ENCODE measurements at places on chromosomes 5 and 9.

GRCh38 chr5:38551030-38552017, 5.1 kb downstream of the LIFR start:
- peak; percentile 4 for DNase-seq

- no peak for DNase-seq
Observed at GRCh38 chr9:88358723-88359122, 29.5 kb upstream of the SPIN1 start.

DNA sequence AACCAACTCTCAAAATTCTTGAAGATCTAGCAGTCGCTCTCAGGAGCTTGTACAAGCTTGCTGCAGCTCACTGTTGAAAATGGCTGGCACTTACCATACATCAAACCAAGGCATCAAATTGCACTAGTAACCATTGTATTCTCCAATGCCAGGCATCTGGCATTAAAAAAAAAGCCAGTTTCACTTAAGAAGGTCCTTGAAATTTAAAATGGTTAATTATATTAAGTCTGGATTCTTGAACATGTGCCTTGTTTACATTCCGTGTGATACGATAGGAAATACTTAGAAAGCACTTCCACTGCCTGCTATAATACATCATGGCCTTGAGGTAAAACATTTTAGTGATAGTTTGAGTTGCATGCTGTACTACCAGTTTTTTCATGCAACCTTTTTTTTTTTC, 300.7 kb downstream of the KDM4C start:
- no peak for DNase-seq

GRCh38 chr5:81749192-81749560, 1.7 kb downstream of the SSBP2 start:
- DNase-seq, result no peak

DNA sequence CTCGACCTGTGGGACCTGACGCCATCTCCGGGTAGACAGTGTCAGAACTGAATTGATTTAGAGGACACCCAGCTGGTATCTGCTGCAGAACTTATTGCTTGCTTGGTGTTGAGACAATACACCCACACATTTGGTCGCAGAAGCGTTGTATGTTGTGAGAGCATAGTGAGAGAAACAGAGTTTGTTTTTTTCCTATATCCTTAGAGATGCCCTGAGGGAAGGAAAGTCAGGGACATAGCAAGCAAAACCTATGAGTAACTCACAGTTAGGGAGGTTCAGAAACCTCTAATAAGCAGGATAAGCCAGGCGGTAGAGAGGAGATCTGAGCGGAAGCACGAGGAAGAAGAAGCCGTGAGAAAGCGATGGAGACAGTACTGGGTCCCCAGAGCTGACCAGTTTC, 59.8 kb downstream of the PTCD2 start:
- DNase-seq, result no peak

DNA sequence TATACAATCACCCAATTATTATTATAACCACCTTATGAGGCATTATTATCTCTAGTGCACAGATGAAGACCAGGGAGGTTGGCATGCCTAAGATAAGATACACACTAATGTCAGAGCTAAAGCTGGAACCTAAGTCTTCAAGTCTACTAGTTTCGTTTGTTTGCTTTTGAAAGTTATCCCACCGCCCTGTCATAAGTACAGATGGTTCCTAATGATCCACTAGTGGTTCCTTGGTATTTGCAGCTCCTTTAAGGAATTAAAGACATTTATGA, 14.1 kb downstream of the NDUFA8 start:
- no peak for DNase-seq

DNA sequence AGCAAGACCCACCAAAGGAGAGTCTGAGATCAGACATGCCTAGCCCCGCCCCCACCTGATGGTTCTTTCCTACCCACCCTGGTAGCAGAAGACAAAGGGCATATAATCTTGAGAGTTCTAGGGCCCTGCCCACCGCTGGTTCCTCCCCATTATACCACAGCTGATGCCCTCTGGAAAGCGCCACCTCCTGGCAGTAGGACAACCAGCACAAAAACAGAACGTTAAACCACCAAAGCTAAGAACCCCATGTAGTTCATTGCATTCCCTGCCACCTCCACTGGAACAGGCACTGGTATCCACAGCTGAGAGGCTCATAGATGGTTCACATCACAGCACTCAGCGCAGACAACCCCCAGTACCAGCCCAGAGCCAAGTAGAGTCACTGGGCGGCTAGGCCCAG, 81.2 kb upstream of the TRPC7 start:
- DNase-seq, result no peak

DNA sequence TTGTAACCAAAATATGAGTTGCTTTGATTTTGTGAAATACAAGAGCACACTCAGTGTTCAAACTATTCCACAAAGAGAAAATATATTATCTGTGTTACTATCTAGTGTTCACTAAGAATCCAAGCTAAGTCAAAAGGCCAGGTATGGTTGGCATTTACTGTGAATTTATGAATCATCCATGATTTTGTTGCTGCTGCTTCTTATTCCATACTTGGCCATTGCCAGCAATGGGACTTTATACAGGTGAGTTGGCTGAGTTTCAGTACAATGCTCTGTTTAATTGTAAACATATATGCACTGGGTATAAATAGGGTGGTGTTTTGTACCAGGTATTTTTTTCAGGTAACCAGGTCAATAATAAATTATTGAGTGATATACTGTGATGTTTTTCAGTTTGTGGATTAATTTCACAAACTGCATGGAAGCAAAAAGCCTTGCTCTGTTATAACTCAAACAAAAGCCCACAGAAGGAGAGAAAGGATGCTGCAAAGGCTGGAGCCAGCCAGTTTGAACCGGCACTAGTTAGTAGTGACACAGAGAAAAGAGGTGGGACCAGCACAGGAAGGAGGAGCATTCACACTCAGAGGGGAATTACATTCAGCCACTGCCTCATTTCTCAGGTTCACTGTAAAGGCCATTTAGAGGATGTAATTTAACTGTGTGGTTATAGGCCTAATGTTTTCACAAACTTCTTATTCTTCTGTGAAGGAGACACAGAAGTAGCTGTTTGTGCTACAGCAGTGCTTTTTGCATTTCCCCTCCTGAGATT, 381.8 kb downstream of the ADGRV1 start:
- peak; percentile 34 for DNase-seq

GRCh38 chr9:113131689-113132151, 19.1 kb upstream of the SLC31A2 start:
- DNase-seq, result no peak

DNA sequence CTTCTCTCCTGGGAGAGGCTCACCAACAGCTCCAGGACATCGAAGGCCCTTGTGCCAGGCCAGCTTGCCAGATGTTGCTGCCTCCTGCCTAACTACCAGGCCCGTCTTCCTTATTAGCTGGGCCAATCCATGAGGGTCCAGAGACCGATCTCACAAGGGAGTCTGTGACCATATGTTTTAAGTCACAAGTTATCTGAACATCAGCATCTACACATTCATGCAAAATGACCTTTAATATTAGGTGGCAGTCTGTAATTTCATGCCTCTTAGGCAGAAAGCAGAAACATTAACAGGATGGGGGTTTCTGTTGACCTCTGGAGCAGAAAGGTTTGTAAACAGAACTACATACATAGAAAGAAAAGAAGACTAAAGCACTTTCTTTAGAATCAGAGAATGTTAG, 75.1 kb upstream of the SLC25A51 start:
- no peak for DNase-seq

DNA sequence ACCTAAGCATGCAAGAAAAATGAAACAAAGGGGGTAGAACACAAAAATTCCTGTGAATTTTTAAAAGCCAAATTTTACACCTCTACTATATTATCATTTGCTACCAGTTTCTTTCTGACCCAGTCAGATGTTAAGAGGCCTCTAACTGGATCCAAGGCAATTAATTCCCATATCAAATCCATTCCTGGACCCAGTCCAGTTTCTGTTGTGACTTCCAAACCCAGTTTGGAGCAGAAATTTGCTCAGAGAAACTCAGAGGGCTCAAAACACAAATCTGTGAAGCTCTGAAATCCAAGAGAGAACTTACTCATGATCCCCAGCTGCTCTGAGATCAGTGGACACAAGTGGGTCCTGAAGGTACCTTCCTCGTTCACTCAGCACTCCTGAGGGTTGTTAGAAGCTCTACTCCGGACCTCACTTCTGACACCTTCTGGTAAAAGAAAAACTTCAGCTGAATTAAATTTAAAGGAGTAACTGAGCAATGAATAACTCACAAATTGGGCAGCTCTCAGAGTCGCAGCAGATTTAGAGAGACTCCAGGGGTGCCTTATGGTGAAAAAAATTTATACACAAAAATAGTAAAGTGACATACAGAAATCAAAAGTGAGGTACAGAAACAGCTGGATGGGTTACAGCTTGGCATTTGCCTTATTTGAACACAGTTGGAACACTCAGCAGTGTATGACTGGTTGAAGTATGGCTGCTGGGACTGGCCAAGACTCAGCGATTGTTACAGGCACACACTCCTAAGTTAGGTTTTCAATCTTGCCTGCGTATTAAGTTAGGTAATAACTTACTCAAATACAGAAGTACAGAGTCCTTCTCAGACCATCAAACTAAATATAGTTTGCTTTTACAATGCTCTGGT, 32.4 kb downstream of the INSL4 start:
- peak; percentile 14 for DNase-seq

- no peak for DNase-seq
Observed at GRCh38 chr9:6961845-6962522, 204.2 kb downstream of the KDM4C start.

- no peak for DNase-seq
Observed at GRCh38 chr9:28762167-28762566, 1188.9 kb upstream of the C9orf72 start.

GRCh38 chr5:143084407-143084806, 314.2 kb downstream of the ARHGAP26 start:
- no peak for DNase-seq

DNA sequence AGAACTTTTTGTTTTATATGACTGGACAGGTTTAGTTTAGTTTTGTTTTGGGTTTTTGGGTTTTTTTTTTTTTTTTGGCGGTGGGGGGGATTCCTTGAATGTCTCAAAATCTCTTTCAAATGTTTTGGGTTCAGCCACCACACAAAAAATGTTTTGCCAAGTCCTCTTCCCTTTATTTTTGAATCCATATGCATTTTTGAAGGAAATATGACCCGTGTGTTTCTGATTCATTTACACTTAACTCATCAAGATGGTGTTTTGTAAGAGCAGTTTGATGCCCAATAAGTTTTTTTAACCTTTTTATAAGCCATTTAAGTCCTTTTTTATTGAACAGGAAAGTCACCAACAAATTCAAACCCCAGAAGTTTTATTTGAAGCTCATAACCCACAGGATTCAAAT, 209.8 kb downstream of the CWC27 start:
- no peak for DNase-seq
